Spleen (tissue), 13 donors: ENCODE measurements at places on chromosomes 13 and 19.
A peak's percentile ranks its signal among the peaks of the same experiment; 100 is the strongest.

- no peak for DNase-seq
These were observed 218.5 kb downstream of the ZNF536 start for GRCh38 chr19:30590596-30591229.

DNA sequence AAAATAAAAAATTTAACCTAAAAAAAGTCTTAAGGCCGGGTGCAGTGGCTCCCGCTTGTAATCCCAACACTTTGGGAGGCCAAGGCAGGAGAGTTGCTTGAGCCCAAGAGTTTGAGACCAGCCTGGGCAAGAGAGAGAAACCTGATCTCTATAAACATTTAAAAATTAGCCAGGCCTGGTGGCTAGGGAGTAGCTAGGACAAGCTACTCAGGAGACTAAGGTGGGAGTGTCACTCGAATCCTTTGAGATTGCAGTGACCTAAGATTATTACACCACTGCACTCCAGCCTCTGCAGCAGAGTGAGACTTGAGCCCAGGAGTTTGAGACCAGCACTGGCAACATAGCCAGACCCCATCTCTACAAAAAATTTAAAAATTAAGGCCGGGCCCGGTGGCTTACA is 1.1 kb downstream of the CCDC97 start:
- no peak for DNase-seq

DNA sequence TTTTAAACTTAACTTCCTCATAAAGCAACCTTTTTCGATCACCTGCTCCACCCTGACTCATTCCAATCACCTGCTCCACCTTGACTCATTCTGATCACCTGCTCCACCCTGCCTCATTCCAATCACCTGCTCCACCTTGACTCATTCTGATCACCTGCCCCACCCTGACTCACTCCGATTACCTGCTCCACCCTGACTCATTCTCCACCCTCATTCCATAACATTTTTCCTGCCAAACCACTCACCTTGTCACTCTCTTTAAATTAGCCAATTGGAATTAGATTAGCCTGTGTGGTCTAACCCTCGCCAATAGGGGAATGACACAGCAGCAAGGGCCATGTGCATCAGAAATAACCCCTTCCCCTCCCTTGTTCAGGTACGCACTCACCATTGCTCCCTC is 31.9 kb upstream of the ZNF83 start:
- DNase-seq: no peak

DNA sequence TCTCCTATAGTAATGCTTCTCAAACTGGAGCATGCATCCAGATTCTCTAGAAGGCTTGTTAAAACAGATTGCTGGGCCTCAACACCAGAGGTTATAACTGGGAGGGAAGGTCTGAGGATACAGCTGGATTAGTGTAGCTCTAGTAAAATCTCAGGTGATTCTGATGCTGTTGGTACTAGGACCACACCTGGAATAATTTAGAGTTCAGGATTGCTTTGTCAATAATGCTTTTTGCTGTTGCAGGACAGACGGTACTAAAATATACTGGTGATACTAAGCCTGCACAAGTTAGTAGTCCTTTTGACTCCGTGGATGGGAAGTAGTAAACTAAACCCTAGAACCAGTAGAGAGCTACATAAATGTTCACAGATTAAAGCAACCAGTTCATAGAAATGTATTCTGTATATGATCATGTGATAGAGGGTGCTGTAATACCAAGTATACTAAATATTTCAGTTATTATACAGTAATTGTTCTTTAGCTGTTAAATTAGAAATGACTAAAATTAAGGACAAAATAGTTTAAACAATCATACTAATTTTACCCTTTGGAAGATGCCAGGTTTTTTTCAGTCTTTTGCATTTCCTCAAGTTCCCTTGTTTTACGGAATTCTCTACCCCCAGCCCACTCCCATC is 258.2 kb upstream of the STARD13 start:
- no peak for DNase-seq

DNA sequence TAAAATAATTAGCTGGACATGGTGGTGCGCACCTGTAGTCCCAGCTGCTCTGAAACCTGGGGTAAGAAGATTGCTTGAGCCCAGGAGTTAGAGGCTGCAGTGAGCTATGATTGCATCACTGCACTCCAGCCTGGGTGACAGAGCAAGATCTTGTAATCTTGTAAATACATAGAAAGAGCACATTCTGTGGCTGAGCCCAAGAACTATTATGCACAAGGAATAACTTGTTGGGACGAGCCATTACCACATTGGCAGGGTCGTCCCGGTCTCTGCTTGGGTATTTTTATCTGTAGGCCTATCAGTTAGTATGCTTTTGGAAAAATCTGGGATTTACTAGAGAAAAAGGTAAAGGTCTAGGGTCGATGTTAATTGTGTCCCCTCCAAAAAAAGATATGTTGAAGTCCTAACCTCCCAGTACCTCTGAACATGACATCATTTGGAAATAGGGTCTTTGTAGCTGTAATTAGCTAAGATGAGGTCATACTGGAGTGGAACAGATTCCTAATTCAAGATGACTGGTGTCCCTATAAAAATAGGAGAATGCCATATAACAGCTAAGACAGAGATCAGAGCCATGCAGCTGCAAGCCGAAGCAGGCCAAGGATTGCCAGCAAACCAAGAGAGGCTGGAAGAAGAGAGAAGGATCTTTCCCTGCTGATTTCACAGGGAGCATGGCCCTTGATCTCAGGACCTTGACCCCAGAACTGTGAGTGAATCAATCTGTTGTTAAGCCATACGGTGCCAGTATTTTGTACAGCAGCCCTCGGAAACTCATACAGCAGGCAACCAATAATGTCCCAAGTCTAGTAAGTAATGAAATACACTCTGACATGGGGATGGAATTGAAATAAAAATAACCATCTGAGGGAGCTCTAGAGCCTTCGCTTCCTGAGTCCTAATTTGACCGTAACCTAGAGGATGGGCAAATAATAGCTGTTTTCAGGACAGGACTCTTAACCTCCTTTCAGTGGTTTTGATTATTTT is 77.0 kb downstream of the TM9SF2 start:
- DNase-seq: no peak

- DNase-seq: no peak
These were observed 527.9 kb downstream of the MYO16 start for GRCh38 chr13:109157275-109157674.

DNA sequence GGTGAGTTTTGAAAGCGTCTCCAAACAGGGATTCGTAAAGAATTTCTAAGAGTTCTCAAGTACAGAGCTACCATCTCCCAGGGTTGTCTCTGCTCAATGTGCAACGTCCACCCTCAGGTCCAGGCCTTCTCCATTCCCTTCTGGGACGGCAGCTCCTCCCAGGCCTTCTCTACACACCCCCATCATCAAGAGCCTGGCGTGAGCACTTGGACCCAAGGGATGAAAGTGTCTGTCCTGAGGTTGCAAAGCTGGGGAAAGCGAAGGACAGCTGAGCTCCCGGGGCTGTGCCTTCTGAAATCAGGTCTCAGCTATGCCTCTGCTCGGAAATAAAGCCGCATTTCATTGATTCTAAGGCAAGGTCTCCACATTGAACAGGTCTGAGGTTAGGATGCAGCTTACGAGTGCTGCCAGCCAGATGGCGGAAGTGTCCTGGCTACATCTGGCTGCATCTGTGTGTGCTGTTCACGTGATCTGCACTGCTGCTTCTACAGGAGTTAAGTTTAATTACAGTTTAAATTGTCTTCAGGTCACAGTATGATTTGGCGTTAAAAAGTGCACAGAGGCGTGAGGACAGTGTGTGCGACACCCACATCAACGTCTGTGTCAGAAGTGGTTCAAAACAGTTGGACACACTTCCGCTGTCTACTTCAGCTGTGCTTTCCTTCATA is 27.0 kb upstream of the MIER2 start:
- DNase-seq: peak; percentile 18

DNA sequence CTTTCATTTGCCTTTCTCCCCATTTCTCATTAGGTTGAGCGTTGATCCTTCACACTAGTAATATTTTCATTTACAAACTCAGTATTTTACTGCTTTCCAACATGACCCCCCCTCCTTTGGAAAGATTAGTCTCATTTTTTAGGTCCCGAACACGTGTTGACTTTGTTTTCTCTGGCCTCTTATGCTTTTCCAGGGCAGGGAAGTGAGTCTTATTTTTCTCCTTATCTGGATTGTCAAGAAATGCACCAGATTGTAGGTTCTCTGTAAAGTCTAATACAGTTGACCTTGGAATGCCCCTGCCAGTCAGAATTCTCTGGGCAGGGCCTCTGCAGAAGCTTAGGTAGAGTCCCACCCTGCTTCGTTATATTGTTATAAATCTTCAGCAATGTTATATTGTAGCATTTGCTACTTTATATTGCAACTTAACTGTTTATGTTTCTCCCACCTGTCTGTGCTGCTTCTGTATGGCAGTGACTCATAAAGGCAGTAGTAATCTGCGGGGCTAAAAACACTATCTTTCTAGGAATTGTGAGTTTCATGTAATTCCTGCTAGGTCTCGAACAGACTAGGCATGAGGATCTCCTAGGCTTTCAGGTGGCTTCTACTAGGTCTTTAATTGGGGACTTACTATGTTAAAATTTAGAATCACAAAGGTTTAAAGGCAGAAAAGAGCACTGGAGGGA is 2.0 kb downstream of the TDRD3 start:
- no peak for DNase-seq

DNA sequence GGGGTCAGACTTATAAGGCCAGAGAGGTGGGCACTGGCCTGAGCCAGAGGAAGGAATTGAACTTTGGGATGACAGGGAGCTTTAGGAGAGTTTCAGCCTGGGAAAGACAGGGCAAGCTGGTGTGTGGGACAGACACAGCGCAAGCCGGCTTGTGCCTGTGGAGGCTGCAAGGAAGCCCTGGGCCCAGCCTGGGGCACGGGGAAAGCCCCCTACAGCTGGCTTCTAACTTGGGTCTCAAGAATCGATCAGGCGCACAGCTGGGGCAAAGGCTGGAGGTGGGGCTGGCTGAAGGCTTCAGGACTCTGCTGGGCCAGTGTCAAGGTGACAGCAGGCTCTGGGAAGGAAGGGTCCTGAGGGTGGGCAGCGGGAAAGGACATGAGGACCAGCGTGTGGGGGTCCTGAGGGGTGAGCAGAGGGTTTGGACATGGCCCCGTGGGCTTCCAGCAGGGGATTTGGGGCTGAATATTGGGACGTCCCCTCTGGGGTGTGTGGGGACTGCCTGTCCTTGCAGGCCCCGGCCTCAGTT is 3.0 kb downstream of the PTOV1 start:
- DNase-seq: no peak

DNA sequence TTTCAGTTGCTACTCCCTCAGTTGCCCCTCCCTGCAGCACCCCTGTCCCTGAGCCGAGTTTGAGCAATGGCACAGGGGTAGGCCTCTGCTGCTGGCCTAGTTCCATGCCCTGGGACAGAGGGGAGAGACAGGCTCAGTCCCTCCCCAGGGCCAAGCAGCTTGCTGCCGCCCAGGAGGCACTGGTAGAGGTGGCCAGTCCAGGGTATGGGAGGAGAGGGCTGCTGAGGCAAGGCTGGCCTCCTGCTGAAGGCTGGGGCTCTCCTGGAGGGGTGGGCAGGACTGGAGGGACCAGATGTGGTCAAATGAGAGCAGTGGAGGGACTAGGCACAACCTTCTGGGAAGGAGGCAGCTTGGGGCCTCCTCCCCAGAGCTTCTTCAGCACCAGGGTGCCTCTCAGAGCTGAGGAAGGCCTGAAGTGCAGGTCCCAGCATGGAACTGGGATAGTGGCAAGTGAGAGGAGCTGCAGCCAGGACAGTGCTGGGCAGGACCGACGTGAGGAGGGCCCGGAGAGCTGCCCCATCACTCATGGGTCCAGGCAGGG is 29.8 kb upstream of the VSTM2B start:
- no peak for DNase-seq

GRCh38 chr13:97120346-97120745 is 101.8 kb upstream of the MBNL2 start:
- DNase-seq: no peak

GRCh38 chr19:49844138-49845095 is 6.5 kb upstream of the PTOV1 start:
- no peak for DNase-seq

DNA sequence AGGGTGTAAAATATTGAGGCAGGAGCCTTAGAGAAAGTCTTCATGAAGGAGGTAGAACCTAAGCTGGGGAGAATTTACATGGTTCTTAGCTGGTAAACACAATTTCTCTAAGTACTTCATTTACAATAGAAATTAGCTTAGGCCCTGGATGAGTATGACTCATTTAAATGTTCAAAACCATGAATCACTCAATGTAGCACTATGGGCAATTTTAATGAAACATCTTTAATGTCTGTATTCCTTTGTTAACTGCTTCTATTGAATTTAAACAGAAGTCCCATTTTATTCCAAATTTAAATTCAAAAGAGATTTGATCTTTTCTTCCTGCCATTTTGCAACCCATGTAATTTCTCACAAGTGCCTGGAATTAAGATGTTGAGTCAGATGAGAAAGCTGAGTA is 252.1 kb downstream of the RFC3 start:
- DNase-seq: no peak

GRCh38 chr19:3187662-3188511 is 2.2 kb downstream of the NCLN start:
- no peak for DNase-seq

GRCh38 chr19:30969591-30969990 is 379.6 kb downstream of the TSHZ3 start:
- DNase-seq: no peak

GRCh38 chr13:35723821-35724220 is 247.3 kb upstream of the MAB21L1 start:
- no peak for DNase-seq

DNA sequence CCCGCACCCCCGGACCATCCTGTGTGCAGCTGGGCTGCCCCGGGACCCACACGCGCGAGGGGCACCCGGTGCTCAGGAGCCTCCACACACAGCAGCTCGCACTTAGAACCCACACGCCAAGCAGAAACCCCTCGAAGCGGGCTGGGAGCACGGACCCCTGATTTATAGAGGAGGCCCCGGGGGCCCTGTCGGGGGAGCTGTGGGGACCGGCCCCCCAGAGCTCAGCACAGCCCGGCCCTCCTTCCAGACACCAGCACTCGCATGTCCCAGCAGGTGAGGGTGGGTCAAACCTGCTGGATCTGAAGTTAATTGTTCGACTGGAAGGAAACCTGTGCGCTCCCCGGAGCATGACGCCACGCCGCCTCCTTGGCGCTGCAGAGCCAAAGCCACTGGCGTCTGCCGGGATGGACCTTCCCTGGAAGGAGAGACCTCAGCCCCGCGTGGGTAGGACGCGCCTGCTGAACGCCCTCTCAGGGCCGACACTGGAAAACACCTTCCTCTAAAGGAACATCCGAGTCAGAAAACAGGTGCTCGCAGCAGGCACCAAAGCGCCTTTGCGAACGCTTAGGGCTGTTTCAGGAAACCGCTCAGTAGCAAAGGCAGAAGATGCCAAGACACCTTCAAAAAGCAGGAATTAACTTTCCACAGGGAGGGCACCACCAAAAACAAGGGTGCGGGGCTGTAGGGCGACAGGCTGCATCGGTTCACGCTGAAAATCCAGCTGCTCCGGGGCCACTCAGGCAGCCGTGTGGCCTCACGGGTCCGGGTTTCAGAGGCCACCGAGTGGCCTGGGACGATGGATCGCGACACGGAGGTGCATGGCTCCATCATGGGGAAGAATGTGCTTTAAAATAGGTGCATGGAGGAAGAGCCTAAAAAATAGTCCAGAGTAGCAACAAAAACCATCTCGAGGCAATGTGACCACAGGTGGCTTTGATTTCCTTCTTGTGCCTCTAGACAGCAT is 37.8 kb upstream of the GRTP1 start:
- DNase-seq: no peak
